ENCODE measurements at places on chromosomes 3 and 15. TPM values are rescaled to one million over a fixed set of nuclear protein-coding genes. Genes with fewer than 3 reads are reported as not detected.

DNA sequence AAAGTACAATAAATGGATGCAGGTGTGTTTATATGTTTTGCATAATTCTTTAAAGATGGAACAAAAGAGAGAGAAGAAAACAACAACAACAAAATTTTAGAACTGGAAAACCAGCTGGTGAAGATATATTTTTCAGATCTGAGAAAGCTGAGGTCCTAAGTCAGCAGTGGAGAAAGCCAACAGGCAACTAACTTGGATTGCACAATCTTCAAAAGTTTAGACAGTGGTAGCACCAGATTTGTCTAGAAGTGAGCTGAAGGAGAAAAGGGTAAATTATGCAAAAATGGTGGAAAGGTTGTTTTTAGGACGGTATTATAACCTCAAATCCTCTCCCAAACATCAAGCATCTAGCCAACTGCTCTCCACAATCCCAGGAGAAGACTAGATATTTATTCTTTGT lies 17.0 kb downstream of the FGF12 start:
- no peak overlapping the region for H3K27ac ChIP-seq
- H3K36me3 ChIP-seq, result no peaks in the 10 kb centered on the region
- H3K4me3 ChIP-seq, result no peak overlapping the region
- DNase-seq, result no peak
- no peaks in the 10 kb centered on the region for H3K4me1 ChIP-seq

DNA sequence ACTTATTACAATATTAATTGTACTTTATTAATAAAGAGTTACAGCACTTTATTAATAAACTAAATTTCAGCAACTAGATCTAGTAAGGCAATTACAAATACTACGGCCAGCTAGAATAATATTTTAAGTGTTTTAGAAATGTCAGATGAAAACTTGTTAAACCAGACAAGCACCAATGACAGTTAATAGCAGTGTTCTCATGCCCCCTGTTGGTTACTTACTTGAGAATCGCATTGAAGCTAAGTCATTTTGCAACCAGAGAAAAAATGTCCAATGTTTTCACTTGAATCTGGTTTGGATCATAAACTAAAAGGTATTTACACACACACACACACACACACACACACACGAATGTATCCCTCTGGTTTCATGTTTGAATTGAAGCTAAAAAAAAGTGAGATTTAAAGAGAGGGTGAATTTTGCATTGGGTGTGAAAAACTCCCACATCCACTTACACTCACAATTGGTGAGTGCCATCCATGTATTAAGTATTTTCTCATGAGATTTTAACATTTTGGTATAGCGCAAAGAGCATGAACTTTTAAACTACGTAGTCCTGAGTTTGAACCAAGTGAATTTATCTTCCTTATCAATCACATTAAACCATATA lies 347.7 kb downstream of the ZBBX start:
- no peaks in the 10 kb centered on the region for H3K36me3 ChIP-seq
- H3K27ac ChIP-seq, result no peak overlapping the region
- no peaks in the 10 kb centered on the region for H3K27me3 ChIP-seq
- H3K4me1 ChIP-seq, result peaks cover 5% of the 10 kb centered on the region
- no peak overlapping the region for H3K4me3 ChIP-seq

DNA sequence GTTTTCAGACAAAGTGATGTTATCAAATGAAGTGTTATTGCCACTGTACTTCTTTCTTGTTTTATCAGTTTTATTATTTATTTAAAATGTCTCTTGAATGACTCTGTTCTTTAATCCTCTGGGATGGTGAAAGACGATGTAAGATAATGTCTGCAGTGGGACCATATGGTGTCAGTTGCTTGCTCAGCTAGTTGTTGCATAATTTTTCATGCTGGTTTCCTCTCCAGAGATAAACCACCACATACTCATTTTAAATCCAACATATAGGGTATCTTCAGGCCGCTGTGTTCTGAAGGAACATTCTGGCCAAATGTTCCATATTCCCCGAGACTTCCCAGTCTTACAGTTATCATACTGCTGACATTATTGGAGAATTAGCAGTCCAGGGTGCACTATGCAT lies 75.9 kb downstream of the GABRG3 start:
- H3K27me3 ChIP-seq, result no peaks in the 10 kb centered on the region
- no peaks in the 10 kb centered on the region for H3K4me1 ChIP-seq
- H3K36me3 ChIP-seq, result no peaks in the 10 kb centered on the region
- DNase-seq, result no peak
- H3K4me3 ChIP-seq, result no peak overlapping the region
- no peak overlapping the region for H3K27ac ChIP-seq

DNA sequence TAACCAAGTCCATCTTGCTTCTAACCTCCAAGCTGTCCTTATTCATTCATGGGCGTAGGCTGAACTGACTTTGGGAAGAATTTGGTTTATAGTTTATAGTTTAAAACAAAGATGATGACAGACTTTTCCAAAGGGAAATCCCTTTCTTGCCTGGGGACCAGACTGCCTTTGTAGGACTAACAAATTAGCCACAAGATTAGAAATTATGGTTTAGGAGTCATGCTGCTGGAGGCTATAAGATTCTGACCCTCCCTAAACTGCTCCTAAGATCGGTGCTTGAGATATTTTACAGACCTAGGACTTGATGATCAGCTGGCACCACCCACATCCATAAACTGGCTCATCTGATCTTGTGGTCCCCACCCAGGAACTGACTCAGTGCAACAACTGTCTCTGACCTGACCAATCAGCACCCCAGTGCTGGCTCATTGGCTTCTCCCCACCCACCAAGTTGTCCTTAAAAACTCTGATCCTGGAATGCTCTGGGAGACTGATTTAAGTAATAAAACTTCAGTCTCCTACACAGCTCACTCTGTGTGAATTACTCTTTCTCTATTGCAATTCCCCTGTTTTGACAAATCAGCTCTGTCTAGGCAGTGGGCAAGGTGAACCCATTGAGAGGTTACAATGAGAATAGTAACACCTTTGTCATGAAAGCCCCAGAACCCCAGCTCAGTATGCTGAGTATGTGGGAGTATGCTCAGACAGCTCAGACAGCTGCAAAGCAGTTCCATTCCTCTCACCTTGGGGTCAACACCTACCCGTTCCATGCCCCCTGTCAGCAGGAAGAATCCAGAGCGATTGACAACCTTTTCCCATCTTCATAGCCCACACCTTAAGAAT lies 51.6 kb upstream of the C15orf39 start:
- H3K27me3 ChIP-seq, result no peaks in the 10 kb centered on the region
- H3K4me1 ChIP-seq, result no peaks in the 10 kb centered on the region
- H3K27ac ChIP-seq, result no peak overlapping the region
- H3K4me3 ChIP-seq, result no peak overlapping the region
- no peak for DNase-seq
- no peaks in the 10 kb centered on the region for H3K36me3 ChIP-seq

GRCh38 chr3:143121241-143122088 lies 1.9 kb downstream of the CHST2 start:
- no peak overlapping the region for H3K27ac ChIP-seq
- no peaks in the 10 kb centered on the region for H3K27me3 ChIP-seq
- H3K4me3 ChIP-seq, result no peak overlapping the region
- H3K4me1 ChIP-seq, result peaks cover 34% of the 10 kb centered on the region
- H3K36me3 ChIP-seq, result no peaks in the 10 kb centered on the region

Gene TGM4
- total RNA-seq, result not detected

Gene RASGRF1
- total RNA-seq, result 1.0 TPM

Gene SMCO1
- total RNA-seq, result not detected

Gene ISY1
- total RNA-seq, result 9.3 TPM

Gene KCNH8
- total RNA-seq, result 2.3 TPM
